Kidney tubule cell (primary cell): ENCODE measurements at places on chromosomes 5 and 9.

DNA sequence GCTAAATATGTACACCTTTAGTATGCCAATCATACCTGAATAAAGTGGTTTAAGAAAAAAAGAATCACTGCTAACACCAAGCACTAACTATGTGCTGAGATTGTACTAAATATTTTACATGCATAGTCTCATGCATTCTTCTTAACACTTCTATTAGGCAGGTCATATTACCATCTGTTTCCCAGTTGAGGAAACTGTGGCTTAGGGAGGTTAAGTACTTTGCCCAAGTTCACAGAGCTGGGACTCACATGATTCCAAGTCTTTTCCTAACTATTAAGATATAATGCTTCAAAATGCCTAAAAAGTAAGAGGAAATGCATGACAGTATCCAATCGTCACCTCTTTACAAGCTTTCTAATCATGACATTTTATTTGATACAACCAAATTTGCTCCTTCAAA lies 69.2 kb upstream of the PLPP6 start:
- no peak for DNase-seq

GRCh38 chr5:174218162-174218561 lies 172.7 kb downstream of the NSG2 start:
- no peak for DNase-seq

DNA sequence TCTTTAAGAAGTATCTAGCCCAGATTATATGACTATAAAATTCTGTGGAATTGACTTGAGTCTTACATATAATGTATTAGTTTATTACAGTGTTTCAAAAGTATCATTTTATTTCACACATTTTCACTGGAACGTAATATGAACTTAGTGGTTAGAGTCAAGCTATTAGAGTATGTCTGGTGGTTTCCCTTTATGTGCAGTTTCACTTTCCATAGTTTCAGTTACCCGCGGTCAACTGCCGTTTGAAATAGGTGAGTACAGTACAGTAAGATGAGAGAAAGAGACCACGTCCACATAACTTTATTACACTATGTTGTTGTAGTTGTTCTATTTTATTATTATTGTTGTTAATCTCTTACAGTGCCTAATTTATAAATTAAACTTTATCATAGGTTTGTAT lies 50.5 kb downstream of the COMMD10 start:
- DNase-seq, result no peak

GRCh38 chr5:110623874-110624273 lies 102.6 kb downstream of the TMEM232 start:
- DNase-seq, result no peak

GRCh38 chr5:15702102-15702501 lies 202.1 kb downstream of the FBXL7 start:
- DNase-seq, result peak; percentile 69

GRCh38 chr5:67206461-67206860 lies 9.9 kb upstream of the CD180 start:
- DNase-seq, result no peak

GRCh38 chr5:59749782-59750520 lies 143.6 kb downstream of the PDE4D start:
- DNase-seq, result peak; percentile 57

DNA sequence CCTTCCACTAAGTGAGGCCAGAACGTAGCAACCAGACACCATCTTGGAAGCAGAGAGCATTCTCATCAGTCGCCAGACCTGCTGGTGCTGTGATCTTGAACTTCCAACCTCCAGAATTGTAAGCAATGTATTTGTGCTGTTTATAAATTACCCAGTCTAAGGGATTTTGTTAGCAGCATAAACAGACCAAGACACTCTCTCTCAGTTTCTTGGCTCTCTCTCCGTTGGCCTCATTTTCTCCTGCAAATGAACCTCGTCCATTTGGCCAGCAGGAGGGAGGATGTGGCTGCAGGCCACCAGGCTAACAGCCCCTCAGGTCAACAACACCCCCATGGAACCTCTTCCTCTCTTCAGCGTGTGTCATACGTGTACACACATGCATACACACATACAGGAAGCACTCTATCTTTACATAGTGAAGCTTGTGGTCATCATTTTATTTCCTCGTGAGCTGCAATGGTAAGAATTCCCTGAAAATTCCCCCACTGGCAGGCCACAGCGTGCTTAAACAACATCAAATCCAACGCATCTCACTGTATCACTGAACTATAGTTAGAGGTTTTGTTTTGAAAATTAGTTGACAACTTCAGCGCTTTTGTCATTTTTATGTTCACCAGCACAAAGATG lies 62.8 kb upstream of the PPP1R26 start:
- DNase-seq, result no peak

GRCh38 chr5:1220351-1220750 lies 4.8 kb upstream of the SLC6A18 start:
- DNase-seq, result no peak

DNA sequence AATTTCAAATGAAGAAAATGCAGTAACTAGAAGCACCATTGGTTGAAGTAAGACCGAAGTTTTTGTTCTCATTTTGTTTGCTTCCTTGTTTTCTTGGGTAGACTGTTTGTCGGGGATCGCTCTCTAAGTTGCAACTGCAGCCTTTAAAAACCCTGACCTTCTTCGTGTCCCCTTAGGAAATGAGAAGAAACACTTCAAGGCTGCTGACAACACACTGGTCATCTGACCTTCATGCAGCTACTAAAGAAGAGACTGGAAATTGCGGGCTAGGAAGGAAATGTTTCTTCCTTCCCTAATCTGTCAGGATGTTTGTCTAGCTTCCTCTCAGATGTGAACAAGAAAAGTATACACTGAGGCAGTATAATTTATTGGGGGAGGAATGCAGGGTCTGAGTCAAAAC lies 50.7 kb upstream of the CHSY3 start:
- no peak for DNase-seq

DNA sequence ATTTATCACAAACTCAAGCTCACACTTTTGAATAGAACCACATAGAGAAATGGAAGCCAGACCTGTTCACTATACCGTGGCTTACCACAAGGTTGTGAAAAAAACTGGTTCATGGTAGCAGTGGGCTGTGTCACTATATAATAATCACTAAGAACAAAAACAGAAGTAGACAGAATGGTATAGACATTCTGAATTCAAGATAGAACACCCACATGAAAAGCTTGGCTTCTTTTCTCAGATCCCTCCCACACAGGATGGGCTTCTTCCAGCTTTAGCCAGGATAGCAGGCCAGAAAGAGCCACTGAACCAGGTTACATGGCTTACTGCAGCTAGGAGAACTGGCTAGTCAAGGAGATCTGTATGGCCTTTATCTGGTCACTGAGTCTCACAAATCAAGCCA lies 6.1 kb upstream of the NRG2 start:
- no peak for DNase-seq

DNA sequence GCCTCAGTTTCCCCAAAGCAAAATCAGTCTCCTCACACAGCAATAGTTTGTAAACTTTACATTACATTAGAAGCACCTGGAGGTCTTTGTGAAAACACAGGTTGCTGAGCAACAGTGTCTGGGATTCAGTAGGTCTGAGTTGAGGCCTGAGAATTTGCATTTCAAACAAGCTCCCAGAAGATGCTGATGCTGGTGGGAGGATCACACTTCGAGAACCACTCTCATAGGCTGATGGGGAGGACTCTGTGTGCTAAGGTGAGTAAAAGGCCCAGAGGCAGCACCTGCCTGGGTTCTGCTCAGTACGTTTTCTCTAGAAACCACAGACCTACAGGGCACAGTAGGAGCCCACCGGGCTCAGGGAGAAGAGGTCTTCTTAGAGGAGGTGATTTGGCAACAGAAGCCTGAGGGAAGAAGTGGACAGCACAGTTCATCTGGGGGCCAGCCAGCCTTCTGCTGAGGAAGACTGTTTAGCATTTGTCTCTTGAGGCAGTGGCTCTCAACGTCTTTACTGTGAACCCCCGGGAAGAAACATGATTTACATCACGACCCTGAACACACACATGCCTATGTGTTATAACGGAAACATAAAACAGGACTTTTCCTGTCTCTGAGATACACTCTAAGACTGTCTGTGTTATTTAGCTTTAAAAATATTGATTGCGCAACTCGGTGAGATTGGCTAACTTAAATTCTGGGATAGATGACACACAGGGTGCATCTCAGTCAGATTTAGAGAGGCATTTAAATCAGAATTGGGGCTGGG lies 24.8 kb upstream of the DENND1A start:
- no peak for DNase-seq
